ENCODE measurements at places on chromosomes 7 and 10.

GRCh38 chr7:103412151-103412550 lies 33.9 kb downstream of the SLC26A5 start:
- no peak for DNase-seq

- no peak for DNase-seq
These were observed 9.0 kb upstream of the CFTR start for GRCh38 chr7:117470777-117471176.

GRCh38 chr7:131106681-131107336 lies 220.9 kb upstream of the MKLN1 start:
- no peak for DNase-seq

DNA sequence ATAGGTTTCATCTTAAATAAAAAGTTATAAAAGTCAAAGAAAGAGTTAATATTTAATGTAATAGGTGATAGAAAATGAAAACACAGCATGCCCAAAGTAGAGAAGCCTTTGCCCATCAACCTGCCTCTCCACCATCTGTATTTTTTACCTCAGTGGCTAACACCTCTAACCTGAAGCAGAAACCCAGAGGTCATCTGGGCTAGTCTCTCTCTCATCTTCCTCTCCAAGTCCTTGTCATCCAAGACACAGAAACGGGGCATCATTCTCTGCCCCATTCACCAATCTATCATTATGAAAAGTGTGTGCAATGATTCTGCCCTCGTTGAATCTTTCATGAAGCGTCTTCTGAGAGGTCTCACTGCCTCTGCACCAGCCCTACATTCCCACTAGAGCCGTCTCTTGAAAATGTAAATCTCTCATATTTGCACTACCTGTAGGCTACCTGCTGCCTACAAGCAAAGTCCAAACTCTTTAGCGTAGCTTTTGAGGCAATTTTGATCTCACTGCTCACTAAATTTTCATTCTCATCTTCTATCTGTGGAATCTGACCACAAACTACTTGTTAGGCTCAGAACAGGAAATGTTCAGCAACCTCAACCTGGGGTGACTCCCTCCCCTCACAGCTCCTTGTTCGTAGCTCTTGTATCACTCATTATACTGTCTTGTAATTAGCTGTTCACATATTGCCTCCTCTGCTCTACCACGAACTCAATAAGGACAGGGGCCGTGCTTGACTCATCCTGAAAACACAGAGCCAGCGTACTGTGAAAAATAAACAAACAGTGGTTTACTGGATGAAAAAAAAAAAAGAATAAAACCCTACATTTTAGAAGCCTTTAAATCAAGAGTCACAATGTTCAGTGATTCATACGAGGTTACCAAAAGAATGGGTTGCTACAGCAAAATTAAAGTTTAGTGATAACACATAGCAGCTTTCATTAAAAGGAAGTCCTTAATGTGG lies 83.1 kb downstream of the CTNNA3 start:
- no peak for DNase-seq

DNA sequence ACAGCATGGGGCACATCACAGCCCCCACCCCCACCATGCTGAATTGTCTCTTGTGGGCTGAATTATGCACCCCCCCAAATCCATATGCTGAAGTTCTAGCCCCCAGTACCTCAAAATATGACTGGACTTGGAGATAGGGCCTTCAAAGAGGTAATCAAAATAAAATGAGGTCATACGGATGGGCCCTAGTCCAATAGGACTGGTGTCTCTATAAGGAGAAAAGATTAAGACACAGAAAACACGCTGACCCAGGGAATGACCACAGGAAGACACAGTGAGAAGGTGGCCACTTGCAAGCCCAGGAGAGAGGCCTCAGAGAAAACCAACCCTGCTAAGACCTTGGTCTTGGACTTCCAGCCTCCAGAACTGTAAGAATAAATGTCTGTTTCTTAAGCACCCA lies 106.4 kb upstream of the ARID5B start:
- DNase-seq: no peak

DNA sequence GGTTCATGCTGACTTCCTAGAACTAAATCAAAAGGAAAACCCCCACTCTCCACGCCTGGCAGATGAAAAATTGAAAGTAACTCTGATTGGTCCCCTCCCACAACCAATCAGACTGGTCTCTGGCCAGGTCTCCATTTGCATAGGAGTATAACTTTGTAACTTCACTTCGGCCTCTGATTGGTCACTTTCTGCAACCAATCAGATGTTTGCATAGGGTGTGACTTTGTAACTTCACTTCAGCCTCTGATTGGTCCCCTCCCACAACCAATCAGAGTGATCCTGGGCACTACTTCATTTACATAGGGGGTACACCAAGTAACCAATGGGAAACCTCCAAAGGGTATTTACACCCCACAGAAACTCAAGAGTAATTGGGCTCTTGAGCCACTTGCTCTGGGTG lies 306.6 kb upstream of the PFKP start:
- no peak for DNase-seq

- DNase-seq: no peak
These were observed 438.3 kb downstream of the RPS24 start for GRCh38 chr10:78471723-78472550.

DNA sequence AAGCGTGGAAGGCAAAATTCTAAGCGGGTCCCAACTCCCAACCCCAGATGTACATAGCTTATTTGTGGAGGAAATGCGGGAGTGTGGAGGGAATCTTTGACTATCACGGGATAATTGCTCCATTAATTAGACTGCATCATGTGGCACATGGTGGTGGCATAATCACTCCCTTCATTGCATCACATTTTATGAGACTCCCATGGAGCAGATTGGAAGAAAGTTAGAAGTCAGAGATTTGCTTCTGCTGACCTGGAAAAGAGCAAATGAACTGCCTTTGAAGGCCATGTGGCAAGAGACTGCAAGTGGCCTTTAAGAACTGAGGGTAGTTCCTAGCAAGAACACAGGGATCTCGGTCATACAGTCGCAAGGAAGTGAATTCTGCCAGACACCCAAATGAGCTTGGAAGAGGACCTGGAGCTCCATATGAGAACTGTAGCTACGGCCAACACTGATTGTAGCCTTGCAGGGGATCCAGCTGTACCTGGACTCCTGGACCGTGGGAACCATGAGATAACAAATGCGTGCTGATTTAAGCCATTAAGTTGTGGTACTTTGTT lies 37.1 kb upstream of the ITGB1 start:
- DNase-seq: no peak

DNA sequence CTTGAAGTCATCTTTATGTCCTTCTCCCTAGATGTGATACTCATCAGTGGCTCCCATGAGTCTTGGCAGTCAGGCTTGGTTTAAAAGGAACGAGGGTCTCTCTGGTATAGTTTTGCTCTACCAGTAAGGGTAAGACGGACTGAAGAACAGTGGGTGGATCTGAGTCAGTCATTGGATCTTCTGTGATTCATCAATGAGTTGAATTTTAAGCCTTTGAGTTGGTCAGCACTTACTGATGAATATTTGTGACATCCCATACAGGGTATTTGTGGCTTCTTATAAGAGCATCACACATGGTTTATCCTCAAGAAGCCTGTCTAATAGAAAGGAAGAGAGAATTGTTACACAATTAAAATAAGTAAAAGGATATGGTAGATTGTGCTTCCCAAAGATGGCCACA lies 87.3 kb upstream of the NAMPT start:
- DNase-seq: no peak

GRCh38 chr10:126438407-126438783 lies 50.1 kb upstream of the ADAM12 start:
- no peak for DNase-seq

DNA sequence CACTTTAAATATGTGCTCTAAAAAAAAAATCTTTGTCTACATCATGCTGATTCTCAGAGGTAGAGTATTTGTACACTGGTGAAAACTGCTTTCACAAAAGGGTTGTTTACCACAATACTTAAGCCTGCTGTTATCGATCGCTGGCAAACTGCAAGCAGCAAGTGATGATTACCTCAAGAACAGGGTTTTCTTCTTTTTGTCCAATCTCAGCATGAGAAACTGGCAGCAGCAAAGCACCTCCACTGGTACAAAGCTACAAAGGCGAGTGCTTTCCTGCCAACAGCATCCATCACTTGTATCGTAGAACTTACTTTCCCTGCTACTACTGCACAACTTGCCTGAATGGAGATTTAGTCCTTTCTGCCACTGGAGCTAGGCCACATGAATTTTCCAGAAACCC lies 276.5 kb downstream of the DGKB start:
- DNase-seq: no peak

DNA sequence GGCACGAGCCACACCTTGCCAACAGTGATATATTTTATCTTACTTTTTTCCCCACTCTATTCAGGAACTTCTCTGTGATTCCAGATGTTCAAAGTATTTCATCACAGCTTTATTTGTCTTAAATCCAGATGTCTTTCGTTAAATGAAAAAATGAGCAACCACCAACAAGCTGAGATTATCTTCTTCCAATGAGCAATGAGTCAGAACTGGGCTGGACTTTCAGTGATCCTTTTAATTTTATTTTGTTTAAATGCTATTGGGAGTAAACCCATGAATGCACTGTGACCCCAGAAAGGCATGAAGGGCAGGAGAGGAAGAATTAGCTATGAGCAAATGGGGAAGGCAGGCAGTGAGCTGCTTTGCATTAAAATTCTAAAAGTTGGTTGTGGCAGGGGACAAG lies 77.6 kb upstream of the IMMP2L start:
- DNase-seq: no peak

DNA sequence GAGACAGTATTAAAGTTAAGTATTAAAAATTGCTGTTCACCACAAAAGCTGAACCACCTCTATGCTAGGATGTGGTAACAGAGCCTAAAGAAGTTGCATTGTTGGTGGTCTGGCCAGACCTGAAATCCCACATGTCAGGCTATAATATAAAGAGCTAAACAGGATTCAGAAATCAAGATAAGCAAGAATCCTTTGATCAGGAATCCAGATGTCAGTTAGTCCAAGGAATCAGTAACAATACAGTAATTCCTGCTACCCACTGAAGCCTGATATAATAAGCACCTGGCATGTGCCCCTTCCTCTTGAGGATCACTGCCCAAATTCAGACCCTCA lies 48.9 kb downstream of the ZNF277 start:
- DNase-seq: no peak

DNA sequence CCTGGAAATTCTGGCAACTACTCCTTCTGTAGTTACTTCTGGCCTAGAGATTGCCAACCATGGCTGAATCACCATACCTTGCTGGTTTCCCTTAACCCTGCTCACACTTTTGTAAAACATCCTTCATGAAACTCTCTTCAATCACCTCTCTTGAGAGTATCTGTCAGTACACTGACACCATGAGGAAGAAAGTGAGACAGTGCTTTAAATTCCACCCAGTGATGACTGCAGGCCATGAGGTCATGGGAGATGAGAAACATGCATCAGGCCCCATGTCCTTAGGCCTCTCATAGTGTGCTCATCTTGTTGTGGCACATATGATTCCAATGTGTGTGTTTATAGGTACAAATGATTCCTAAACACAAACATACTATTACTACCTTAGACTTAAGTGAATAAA lies 24.6 kb upstream of the NAMPT start:
- no peak for DNase-seq

DNA sequence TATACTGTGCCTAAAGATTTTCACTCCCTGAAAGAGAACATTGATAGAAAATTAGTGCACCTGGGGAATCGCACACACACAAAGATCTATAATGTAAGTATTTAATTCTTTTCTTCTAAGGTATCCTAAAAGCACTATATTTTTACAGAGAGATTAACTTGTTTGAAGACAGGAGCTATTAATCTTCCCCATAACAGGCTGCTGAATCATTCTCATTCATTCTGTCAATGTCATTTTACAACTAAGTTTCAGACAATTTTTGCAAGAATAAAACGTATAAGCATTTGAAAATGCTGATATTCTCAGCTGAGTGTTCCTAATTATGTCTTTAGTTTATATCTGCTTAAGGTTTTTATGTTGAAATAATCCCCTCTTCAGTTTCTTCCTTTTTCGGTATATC lies 776.7 kb downstream of the NXPH1 start:
- DNase-seq: no peak

DNA sequence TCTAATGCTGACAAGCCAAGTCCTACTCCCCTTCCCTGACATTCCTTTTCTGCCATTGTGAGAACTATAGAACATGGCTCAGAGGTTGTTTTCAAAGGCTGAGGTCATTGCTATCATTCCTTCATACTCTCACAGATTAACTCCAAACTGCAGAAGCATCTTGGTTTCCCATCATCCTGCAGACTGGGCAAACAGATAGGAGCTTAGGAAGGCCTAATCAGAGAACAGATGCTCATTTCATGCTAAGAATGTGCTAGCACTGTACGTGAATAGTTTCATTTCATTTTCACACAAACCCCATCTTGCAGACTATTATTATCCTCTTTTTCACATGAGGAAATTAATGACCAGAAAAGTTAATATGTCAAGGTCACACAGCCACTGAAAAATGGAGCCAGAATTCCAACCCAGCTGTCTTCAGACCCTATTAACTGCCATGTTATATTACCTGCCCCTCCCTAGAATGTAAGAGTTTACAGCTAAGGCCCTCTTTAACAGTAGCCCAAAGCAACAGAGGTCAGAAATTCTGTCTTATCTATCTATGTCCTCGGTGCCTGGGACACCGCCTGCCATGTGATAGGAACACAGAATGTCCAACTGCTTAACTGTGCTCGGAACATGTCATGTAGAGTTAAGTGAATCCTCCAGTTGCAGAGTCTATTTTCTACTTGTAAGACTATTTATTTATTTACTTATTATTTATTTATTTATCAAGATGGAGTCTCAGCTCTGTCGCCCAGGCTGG lies 2.9 kb upstream of the LCOR start:
- DNase-seq: no peak

GRCh38 chr7:130136579-130137167 lies 66.3 kb downstream of the KLHDC10 start:
- no peak for DNase-seq
